ENCODE measurements at places on chromosomes 13 and 19.

DNA sequence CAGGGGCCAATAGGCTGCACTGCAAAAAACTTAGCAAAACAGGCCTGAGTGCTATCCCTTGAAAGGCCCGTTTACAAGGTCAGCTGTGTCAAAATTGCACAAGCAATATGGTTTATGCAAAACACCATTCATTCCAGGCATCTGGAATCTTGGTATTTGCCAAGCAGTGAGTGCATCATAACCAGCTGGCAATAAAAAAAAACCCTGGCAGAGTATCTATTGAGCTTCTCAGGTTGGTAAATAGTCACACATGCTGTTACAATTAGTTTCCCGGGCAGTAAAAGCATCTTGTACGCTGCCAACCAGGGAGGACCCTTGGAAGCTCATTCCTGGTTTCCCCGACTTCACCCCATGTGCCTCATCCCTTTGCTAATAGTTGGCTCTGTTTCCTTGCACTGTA lies 21.3 kb downstream of the ZNF77 start:
- no peak for DNase-seq

- no peak for DNase-seq
Observed at GRCh38 chr19:3080286-3080685, 13.9 kb upstream of the GNA11 start.

DNA sequence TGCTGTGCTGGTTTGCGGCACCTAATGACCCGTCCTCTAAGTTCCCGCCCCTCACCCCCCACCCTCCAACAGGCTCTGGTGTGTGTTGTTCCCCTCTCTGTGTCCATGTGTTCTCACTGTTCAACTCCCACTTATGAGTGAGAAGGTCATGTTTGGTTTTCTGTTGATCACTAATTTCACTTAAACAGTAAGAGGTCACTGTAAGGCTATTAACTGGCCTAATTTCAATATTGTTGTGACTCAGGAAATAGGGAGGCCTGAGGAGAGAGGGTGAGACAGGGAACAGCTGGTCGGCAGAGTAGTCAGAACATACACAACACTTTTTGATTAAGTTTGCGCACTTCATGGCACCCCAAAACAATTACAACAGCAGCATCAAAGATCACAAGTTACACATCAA lies 15.6 kb downstream of the TUBGCP3 start:
- no peak for DNase-seq

GRCh38 chr13:72963762-72964161 lies 95.0 kb upstream of the KLF5 start:
- DNase-seq: no peak

GRCh38 chr19:54426291-54426931 lies 11.1 kb downstream of the TTYH1 start:
- no peak for DNase-seq

GRCh38 chr19:40690050-40690692 lies at the start of gene NUMBL:
Gene NUMBL, minus strand, starts transcription at chr19:40690651. Its CDS starts 168 bp downstream, at chr19:40690483.
- DNase-seq: no peak

GRCh38 chr19:40737102-40737644 lies 13.1 kb downstream of the ACTMAP start:
- DNase-seq: no peak

- no peak for DNase-seq
Observed at GRCh38 chr13:25840931-25841330, 210.9 kb downstream of the SHISA2 start.

DNA sequence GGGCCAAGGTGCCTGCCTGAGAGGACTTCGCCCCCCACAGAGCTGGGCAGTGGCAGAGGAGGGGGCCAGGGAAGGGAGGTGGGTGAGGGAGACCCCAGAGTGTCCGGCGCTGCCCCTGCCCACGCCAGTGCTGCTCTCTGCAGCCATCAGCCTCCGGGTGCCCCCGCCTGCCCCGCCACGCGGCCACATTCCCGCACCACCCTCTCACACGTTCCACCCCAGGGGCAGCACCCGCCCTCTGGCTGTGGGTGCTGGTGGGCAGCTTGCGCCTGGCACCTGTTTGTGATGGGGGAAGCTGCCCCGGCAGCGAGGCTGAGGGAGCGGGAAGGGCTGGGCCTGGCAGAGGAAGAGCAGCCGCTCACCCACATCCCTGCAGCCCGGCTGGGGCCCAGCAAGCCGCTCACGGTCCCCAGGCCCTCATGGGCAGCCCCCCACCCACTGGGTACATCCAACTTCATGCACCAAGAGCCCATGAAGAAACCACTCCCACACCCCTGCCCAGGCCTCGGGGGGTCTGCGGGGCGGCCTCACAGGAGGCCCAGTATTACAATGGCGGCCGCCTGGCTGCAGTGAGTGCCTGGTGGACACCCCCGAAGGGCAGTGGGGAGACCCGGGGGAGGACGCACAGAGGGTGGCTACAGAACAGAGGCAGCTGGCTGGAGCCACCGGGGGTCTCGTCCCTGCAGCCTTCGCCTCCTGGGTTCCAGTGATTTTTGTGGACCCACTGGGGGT lies 14.0 kb downstream of the SBNO2 start:
- DNase-seq: no peak

DNA sequence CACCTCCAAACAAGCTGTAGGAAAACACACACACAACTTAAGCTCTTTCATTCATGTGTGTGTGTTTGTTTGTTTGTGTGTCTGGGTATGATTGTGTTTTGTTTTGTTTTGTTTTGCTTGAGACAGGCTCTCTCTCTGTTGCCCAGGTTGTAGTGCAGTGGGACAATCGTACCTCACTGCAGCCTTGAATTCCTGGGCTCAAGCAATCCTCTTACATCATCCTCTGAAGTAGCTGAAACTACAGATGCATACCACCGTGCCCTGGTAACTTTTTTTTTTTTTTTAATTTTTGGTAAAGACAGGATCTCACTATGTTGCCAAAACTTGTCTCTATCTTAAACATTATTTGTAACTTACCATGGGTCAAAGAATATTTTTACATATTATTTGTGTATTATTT lies 431.7 kb downstream of the SLITRK1 start:
- DNase-seq: no peak

DNA sequence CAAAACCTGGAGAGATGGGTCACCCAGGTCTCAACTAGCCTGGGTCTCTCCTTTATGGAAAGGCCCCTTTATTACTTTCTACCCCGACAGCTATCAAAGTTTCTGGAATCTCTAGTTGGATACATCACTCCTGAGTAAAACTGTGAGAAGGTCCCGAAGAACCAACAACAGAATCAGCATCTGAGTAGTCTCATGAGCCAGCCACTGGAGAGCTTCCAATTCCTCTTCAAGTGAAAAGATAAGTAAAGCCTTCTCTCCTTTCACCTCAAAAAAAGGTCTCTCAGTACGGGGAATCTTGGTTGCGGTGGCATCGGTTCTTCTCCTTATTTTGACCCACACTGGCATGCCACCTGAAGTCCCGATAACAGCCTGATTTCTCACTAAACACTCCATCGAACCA lies at the start of gene ERVV-1:
Gene ERVV-1, plus strand, starts transcription at position 301 of the 400 bp plus-strand sequence. CDS start 170 bp downstream, outside the sequence.
- no peak for DNase-seq

GRCh38 chr19:11131471-11131870 lies 24.1 kb downstream of the SPC24 start:
- no peak for DNase-seq

DNA sequence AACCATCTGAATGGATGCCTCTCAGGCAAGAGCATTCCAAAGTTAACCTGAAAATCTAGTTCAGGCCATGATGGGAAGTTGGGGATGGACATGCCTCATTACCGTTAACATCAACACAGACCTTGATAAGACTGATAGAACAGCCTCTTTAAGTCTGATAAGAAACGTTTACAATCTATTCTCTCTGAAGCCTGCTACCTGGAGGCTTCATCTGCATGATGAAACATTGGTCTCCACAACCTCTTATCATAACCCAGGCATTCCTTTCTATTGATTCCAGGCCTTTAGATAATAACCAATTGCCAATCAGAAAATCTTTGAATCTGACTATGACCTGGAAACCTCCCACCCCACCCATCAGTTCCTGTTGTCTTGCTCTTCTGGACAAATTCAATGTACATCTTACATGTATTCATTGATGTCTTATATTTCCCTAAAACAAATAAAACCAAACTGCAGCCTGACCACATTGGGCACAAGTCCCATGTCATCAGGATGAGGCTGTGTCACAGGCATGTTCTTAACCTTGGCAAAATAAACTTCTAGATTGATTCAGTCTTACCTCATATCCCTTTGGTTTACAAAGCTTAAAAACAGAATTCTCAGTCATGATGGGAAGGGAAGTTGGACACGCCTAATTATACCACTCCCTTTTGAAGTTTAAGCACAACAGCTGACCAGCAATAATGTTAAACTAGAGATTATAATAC lies 843.8 kb upstream of the SPRY2 start:
- DNase-seq: no peak

DNA sequence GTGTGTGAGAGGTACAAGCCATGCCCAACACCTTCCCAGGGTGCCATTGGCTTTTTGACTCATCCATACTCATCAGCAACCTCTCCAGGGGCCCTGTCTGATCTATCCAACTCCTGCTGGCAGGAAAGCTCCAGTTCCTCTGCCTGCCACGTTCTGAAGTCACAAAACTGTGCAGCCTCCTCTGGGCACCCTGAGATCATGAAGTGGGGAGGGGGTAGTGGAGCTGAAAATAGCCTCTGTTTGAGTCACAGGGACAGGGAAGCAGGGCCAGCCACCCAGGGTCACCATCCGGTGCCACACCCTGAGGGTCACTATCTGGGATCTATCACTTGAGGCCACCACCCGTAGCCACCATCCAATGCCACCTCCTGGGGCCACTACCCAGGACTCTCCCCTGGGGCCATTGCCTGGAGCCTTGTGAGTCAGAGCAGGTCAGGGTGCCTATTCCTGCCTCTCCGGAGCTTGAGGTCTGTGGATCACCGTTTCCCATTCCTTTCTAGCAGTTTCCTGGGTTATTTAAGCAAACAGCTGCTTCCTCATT lies 172.1 kb downstream of the NUFIP1 start:
- no peak for DNase-seq

DNA sequence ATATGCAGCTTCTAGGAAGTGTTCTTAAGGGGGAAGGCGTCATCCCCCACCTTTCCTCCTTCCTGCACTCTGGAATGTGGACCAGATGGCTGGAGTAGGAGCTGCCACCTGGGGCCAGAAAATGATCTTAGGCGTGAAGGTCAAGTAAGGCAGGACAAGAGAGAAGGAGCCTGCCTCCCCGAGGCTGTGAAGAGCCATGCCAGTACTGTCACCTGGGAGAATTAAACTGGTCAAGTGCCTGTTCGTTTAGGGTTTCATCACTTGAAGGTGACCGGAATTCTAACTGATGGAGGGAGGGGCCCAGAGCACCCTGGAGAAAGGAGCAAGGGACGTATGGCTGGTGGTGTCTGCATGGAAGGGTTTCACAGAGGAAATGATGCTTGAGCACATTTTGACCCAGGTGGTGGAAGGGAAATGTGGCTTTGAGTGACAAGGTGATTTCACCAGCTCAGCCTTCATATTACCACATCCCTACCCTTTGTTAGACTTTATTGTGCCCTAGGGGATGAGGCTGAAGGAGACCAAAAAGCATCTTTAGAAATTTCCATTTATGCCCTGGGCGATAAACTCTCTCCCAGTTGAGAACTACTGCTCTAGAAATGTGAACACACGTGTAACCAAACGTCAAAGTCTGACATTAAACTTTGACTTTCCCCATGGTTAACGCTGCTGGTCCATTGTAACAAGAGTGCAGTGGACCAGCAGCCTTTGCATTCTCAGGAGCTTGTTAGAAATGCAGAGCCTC lies 37.5 kb downstream of the PPP2R1A start:
- no peak for DNase-seq

DNA sequence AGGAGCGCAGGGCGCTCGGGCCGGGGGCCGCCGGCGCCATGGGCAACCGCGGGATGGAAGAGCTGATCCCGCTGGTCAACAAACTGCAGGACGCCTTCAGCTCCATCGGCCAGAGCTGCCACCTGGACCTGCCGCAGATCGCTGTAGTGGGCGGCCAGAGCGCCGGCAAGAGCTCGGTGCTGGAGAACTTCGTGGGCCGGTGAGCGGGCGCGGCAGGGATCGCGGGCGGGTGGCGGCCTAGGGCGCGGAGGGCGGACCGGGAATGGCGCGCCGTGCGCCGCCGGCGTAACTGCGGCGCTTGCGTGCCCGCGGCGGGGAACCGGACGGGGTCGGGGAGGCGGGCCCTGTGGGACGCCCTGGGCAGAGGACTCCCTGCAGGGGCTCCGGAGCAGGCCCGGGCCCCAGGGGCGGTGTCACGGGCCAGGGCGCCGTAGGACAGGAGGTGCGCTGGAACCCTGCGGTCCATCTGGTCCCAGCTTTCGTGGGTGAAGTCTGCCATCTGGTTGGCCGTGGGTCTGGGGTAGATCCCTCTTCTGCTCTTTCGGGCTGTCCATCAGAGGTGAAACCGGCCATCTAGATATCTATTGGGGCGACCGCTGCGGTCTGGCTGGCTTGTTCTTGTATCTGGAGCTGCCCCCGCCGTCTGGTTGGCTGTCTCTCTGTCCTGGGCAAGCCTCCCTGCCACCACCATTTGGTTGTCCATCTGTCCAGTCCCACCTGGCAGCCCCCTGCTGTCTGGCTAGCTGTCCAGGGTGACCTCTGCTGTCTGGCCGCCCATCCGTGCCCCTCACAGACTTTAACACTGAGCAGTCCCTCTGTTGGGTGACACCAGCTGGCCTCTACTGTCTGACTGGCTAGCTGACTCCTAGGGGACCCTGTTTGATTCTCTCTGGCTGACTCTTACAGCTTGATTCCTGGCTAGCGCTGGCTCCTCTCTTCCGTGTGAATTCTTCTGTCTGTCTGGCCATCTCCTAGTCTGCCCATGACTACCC lies 622 bp downstream of the DNM2 start:
- peak; percentile 36 for DNase-seq

GRCh38 chr13:40484101-40484800 lies 182.2 kb downstream of the FOXO1 start:
- DNase-seq: no peak

GRCh38 chr19:49823472-49823871 lies 5.4 kb downstream of the MED25 start:
- DNase-seq: no peak

DNA sequence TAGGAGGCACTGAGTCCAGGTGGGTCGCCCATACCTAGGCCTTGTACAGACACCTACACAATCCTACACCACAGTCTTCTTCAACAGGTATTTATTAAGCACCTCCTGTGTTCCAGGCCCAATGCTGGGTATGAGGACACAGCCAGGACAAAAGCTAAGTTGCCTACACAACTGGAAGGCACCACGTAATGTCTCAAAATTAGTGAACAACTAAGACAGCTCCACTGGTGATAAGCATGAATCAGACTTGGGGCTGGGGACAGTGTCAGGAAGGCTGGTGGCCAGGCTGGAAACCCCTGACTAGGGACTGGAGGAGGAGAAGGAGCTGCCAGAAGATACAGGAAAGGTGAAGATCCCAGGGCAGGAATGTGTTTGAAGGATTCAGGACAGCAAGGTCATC lies 2.4 kb downstream of the SMIM24 start:
- DNase-seq: no peak

DNA sequence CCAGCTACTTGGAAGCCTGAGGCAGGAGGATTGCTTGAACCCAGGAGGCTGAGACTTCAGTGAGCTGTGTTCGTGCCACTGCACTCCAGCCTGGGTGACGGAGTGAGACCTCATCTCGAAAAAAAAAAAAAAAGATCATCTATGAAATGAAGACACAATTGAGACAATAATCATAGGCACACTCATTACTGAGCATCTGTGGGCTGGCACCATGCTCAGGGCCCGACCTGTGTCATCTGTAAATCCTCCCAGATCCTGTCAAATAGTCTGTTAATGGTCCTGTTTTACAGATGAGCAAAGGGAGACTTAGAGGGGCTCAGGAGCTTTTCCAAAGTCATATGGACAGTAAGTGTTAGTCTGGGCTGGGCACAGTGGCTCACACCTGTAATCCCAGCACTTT lies 4.1 kb upstream of the NANOS2 start:
- no peak for DNase-seq

Measured in stimulated activated naive CD4-positive, alpha-beta T cell treated with Interleukin-2 at 50 U/mL for 16 hours (primary cell).